Fibroblast of skin of scalp (primary cell): ENCODE measurements at places on chromosomes 16 and 17.
A peak's percentile ranks its signal among the peaks of the same experiment; 100 is the strongest.

DNA sequence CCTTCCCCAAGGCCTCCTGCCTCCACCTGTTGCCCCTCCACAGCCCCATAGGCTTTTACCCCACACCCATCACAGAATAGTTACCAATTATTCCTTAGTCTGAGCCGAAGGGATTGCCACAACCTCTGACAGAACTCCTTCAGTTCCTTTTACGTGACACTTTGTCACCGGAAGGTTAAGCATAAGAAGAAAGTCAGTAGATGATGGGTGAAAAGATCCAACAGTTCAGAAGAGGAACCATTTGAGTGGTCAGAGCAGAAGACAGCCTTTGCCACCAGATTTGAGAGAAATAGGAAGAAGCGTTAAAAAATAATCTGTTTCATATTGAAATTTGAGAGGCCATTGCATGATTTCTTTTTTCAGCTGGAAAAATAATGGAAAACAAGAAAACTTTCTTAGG is 1.2 kb downstream of the SRR start:
- DNase-seq = no peak

DNA sequence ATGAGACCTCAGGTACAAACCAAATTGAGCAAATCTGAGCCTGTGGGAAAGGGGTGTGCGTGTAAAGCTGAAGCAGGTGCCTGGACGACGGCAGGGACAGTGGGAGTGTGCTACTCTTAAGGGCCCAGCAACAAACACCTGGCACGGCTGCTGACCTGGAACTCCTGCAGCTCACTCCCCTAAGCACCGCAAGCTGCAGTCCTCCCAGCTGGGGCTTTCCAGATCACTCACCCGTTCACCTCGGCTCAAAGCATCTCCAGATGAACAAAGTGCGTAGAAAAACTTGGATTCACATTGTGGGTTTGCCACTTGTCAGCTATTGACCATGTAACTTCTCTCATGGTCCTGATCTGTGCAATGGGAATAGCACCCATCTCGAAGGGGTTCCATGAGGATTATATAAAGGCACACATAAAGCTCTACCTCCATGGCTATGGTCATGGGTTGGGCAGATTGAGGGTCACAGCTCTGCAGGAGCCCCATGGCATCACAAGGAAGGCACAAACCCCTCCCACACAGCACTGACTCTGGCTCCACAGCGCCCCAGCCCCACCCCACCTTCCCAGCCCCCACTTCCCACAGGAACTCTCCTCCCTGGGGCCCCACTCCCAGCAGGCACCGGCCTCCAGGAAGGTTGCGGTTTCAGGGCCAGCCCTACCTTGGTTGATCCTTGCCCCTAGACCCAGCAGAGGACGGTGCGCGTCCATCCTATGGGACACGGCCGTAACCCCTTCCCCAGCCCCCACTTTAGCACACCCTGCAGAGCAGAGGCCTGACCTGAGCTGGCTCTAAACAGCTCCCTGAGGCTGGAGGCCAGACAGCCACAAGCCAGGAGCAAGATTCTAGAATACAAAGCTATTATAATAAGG is 21.9 kb downstream of the ST3GAL2 start:
- no peak for DNase-seq

- DNase-seq = no peak
These were observed 27.3 kb downstream of the IGF2BP1 start for GRCh38 chr17:49024523-49024922.

GRCh38 chr17:59425085-59425931 is 93.9 kb downstream of the YPEL2 start:
- peak; percentile 77 for DNase-seq

GRCh38 chr17:63961355-63962212 is 11.1 kb downstream of the SCN4A start:
- peak; percentile 71 for DNase-seq

DNA sequence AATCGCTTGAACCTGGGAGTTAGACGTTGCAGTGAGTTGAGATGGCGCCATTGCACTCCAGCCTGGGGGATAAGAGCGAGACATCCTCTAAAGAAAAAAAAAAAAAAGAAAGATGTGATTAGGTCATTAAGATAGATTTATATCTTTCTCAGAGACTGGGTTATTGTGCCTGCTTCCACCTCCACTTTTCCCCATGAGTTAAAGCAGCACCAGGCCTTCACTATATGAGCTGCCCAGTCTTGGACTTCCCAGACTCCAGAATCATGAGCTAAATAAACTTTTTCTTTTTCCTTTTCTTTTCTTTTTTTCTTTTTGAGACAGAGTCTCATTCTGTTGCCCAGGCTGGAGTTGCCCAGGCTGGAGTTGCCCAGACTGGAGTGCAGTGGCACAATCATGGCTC is 19.4 kb upstream of the CDH1 start:
- DNase-seq = no peak

DNA sequence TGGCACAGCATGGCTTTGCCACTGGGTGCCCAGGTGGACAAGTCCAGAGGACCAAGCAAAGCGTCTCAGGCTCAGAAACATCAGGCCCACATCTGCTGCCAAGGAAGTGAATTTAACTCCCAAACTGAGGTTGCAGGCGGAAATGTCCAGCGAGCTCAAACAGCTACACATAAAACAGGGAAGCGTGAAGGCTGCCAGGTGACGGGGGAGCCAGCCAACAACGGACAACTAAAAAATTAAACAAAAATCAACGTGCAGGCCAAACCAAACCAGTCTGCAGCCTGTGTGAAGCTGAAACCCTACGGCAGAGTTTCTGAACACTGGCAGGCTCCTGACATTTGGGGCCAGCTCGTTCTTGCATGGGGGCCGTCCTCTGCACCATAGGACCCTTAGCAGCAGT is 2.5 kb downstream of the TK1 start:
- no peak for DNase-seq

GRCh38 chr16:85018529-85019236 is 7.3 kb upstream of the ZDHHC7 start:
- no peak for DNase-seq

- DNase-seq = no peak
These were observed 181.1 kb downstream of the SOX9 start for GRCh38 chr17:72301887-72302286.
